ENCODE measurements at places on chromosomes 3 and 15. TPM values are rescaled to one million over a fixed set of nuclear protein-coding genes. Genes with fewer than 3 reads are reported as not detected.

SGO1 gene
- 14.8 TPM for total RNA-seq

ITIH1 gene
- total RNA-seq = 0.31 TPM

CCDC39 gene
- total RNA-seq = not detected

ITIH3 gene
- total RNA-seq = 0.67 TPM

CPLX3 gene
- total RNA-seq = not detected

SLC12A1 gene
- total RNA-seq = not detected

ADGRG7 gene
- not detected for total RNA-seq

Data from Panc1 (cell line).